Subcutaneous adipose tissue (tissue), 4 donors: ENCODE measurements at places on chromosomes 12 and 14. TPM values are rescaled to one million over a fixed set of nuclear protein-coding genes. Genes with fewer than 3 reads are reported as not detected.

NTS gene
- total RNA-seq = not detected

NPFF gene
- total RNA-seq = not detected

SIX6 gene
- total RNA-seq = not detected

GOLGA3 gene
- total RNA-seq = 45.9 TPM

TEAD4 gene
- total RNA-seq = 6.0 TPM

KERA gene
- not detected for total RNA-seq

ADAMTS20 gene
- not detected for total RNA-seq

IGFBP6 gene
- total RNA-seq = 224 TPM

KRT79 gene
- 3.6 TPM for total RNA-seq

RPS6KL1 gene
- 3.6 TPM for total RNA-seq

REP15 gene
- 1.1 TPM for total RNA-seq

BCL11B gene
- 0.88 TPM for total RNA-seq

ASCL1 gene
- not detected for total RNA-seq

ACTR10 gene
- 102 TPM for total RNA-seq

PPP1R1A gene
- total RNA-seq = 183 TPM

PLEK2 gene
- total RNA-seq = 0.49 TPM

KCNA5 gene
- total RNA-seq = not detected

SYCP3 gene
- total RNA-seq = not detected

C1R gene
- 265 TPM for total RNA-seq

LUM gene
- 39.9 TPM for total RNA-seq

TARBP2 gene
- total RNA-seq = 24.0 TPM

L3HYPDH gene
- total RNA-seq = 134 TPM

ADAM21 gene
- not detected for total RNA-seq

CLEC1B gene
- not detected for total RNA-seq

PRICKLE1 gene
- total RNA-seq = 4.8 TPM

C12orf56 gene
- not detected for total RNA-seq

ABCD2 gene
- 14.1 TPM for total RNA-seq

KRT71 gene
- not detected for total RNA-seq

PWP1 gene
- 70.8 TPM for total RNA-seq

SERPINA10 gene
- not detected for total RNA-seq

TAS2R14 gene
- total RNA-seq = 4.2 TPM

STAC3 gene
- total RNA-seq = 2.2 TPM

HHIPL1 gene
- total RNA-seq = 1.9 TPM

LRP1-AS gene
- not detected for total RNA-seq

PFKM gene
- total RNA-seq = 17.8 TPM

SLC38A4 gene
- 0.34 TPM for total RNA-seq

MDGA2 gene
- not detected for total RNA-seq

NR2C1 gene
- 46.4 TPM for total RNA-seq

PLEKHD1 gene
- total RNA-seq = 0.38 TPM

EML1 gene
- 11.0 TPM for total RNA-seq

RTN1 gene
- total RNA-seq = 92.9 TPM

SERPINA6 gene
- not detected for total RNA-seq

ALDH2 gene
- 349 TPM for total RNA-seq

TOMM20L gene
- total RNA-seq = not detected

HCAR1 gene
- total RNA-seq = 5.1 TPM

CAPZA3 gene
- total RNA-seq = not detected

KRT6C gene
- not detected for total RNA-seq

ERBB3 gene
- total RNA-seq = 2.6 TPM

ZDHHC22 gene
- not detected for total RNA-seq

CIROP gene
- total RNA-seq = not detected

LMNTD1 gene
- total RNA-seq = not detected

GPD1 gene
- 3,983 TPM for total RNA-seq

ENDOU gene
- 0.33 TPM for total RNA-seq

TRMT5 gene
- 14.1 TPM for total RNA-seq

CLEC4A gene
- total RNA-seq = 6.6 TPM

SCARB1 gene
- 40.1 TPM for total RNA-seq

GLIPR1L2 gene
- 1.6 TPM for total RNA-seq
